ENCODE measurements at places on chromosomes 1 and 21. TPM values are rescaled to one million over a fixed set of nuclear protein-coding genes. Genes with fewer than 3 reads are reported as not detected.
A peak's percentile ranks its signal among the peaks of the same experiment; 100 is the strongest.

Gene KRTAP13-2
- total RNA-seq, result 1.7 TPM

Gene PNRC2
- 136 TPM for total RNA-seq

Gene FAM131C
- 1.2 TPM for total RNA-seq

Gene ERG
- 1.5 TPM for total RNA-seq

Gene CD1E
- not detected for total RNA-seq

Gene SVBP
- 18.6 TPM for total RNA-seq

- DNase-seq, result no peak
Observed at GRCh38 chr21:28396421-28396820, 596.3 kb downstream of the LTN1 start.

- DNase-seq, result no peak
Observed at GRCh38 chr1:201172999-201173610, 17.5 kb upstream of the IGFN1 start.

GRCh38 chr1:224554056-224554455 lies 62.1 kb upstream of the CNIH3 start:
- DNase-seq, result peak; percentile 11

- no peak for DNase-seq
Observed at GRCh38 chr1:56437959-56438358, 141.4 kb downstream of the PLPP3 start.

GRCh38 chr1:188295157-188295556 lies 1466.4 kb downstream of the PLA2G4A start:
- no peak for DNase-seq

DNA sequence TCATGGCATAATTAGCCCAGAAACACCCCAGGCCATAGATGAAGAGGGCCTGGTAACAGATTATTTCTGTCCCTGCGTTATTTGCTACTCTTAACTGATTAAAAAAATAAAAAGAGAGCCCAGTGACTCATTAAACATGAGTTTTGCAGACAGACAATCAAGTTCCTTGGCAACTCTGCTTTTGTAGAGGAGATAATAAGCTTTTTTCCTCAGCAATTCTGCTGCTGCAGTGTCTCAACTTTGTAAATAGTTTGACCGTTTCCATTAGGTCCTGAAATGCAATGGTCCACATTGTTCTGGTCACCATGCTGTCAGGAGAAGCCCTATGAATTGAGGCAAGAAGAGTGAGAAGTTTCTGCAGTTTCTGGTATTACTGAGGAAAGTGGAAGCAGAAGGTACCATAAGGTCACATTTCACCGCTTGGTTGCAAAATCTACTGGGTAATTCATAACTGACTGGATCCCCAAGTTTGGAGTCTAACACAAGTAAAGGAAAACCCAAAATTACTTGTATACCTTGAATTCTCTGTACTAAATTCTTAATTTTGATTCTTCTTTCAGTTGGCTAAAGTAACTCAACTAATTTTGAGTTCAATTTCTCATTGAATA lies 139.5 kb downstream of the ZZZ3 start:
- no peak for DNase-seq

DNA sequence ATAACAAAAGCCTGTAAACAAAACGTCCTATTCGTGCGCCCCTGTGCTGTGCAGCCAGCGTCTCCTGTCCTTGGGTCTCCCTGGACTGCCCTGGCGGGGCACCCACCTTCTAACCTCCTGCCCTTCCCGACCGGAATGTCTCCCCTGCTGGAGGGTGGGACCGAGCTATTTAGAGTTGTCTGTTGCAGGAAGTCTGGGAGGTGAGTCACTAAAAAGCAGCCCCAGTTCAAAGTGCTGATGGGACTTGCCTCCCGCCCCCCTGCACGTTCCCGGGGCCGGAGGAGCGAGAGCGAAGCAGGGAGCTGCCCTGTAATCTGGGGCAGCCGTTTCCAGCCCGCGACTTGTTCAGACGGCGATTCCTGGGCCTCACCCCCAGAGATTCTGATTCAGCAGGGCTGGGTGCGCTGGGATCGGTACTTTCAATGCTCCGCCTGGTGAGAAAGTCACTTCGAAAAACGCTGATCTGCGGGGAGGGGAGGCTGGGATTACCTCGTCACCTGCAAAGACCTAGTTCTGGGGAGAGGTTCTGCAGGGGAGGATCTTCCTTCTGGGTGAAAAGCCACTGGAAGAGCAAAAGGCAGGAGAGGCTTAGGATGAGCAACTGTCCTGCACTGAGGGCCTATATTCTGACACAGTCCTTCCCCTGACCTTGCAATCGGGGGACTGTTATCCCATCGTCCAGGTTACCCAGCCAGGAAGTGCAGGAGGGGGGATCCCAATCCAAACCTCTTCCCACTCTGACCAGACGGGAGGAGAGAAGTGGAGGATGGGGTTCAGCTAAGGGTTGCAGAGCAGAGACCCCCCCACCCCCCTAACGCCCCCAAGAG lies 1.2 kb upstream of the DHRS3 start:
- peak; percentile 86 for DNase-seq

DNA sequence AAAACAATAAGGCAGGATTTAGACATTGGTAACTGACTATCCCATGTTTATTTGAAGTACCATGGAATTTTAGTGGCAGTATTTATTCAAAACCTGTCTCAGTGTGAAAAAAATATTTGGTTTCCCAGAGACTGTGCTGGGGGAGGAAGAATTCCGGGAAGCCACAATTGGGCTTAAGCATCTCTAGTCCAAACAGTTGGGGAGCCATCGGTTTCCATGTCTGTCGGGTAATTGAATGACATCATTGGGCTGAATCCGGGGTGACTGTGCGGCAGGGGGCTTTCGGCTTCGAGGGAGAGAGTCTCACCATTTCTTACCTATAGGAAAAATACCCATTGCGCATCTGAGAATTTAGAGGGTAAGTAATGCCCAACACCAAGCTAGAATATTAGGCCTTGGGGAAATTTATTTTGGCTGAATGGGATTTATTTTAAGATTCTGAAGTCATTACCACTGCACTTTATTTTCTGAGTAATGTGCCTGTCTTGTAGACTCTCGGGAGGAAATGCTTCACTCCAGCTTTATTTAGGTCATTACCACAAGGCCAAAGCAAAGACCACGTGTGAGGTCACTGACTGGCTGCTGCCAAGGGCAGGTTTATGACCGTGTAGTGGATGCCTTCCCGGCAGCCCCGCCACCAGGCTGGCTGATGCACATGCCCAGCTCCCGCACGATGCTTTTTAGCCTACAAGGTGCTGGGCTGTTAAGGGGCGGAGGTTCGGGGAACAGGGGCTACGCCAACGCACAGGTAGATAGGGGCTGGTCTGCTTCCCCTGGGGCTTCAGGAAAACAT lies 23.1 kb upstream of the UMODL1 start:
- DNase-seq, result no peak

GRCh38 chr1:218242171-218242570 lies 42.9 kb upstream of the RRP15 start:
- DNase-seq, result no peak

DNA sequence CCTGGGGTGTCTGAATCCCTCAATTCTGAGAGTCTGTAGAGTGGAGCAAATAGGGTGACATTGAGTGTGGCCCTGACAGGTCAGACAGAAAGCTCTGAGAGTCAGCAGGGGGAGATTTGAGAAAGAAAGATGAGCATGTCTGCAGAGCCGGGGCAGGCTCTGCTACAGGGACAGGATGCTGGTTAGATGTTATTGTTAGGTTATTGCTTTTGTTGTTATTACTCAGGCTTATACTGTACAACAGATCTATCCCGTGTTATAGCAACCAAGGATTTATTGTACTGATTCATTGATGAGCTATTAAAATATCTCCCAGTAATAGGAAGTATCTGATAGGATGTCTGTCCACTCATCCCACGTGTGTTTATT lies 59.5 kb downstream of the NFASC start:
- no peak for DNase-seq

DNA sequence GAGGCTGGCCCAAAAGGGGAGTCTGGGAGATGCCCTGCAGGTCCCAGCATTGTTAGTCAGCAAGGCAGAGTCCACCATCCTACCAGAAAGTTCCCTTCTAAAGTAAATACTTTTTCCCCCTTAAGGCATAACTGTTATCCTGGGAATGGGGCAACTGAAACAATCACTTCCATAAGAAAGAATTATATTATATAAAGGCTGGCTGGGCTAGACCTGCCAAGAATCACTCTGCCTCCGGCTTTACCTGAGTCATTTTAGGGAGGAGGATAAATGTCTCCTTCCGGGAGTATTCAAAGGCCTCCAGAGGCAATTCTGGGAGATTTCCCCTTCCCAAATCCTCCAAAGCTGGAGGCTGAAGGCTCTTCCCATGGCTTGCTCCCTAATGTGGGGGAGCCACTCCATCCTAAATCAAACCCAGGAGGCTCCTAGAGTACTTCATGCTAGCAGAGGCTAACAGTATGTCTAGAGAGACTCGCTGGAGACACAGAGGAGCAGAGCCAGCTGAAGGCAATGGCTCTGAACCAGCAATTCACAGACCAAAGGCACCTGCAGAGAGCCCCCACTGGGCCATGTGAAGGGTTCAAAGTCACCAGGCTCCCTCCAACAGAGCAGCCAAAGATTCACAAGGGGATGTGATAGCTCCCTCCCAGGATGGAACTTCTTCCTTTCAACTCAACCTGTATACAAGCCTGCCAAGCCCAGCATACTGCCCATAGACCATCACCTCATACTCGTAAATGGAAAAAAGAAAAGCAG lies 116.0 kb downstream of the ASTN1 start:
- DNase-seq, result no peak

- DNase-seq, result no peak
Observed at GRCh38 chr1:196372896-196373536, 235.2 kb downstream of the KCNT2 start.

DNA sequence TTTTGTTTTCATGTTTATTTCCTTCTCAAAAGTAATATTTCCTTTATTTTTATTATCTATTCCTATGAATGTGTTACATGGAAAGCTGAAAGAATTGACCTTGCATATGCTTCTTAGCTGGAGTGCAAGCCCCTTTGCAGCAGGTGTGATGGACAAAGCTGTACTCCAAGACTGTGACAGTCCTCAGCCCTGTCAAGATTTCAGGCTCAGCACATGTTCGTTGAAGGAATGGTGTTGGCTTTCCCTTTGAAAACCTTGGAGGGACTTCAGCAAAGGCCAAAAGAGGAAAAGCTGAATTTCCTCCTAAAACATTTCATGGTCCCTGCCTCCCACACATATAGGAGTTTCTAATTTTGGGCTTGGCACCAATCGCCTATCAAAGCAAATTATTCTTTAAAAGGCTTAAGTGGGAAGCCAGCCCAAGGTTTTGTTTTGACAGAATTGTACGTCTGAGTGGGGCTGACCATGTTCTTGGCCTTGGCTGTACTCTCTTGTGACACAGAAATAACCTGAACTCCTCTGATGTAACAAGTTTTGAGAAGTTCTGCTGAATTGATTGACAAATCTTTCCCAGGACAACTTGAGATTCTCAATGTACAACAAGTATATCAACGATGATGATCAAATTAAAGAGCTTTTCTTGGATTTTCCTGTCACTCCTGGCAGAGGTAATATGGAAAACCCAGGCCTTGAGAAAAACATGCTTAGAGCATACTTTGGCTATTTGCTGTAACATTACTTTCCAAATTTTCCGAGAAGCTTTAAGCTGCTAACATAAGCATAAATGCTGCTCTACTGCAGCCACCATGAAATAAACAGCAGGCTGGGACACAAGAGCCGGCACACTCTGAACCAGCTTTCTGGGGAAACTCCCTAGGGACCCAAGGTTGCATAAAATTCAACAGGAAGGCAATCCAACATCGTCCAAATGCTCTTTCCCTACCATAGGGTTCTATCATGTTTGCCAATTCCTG lies 135.7 kb upstream of the ZNF648 start:
- DNase-seq, result peak; percentile 19

DNA sequence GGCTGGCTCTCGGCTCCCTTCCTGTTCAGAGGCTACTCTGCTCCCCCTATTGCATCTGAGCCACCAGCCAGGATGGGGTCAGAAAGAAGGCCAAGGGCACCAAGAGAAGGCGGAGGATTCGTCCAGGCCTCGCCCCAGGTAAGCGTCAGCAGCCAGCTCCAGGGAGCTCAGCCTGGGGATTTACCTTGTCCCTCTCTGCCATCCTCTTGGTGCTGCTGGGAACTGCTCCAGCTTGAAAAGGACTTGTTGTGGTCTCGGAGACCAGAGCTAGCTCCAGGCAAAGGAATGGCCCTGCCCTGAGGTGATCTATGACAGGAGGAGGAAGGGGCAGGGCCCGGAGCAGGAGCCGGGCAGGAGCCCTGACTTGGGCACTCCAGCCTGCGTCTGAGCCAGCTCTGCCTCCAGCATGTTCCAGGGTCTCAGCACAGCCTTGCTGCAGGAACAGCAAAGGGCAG lies 113.7 kb upstream of the IFFO2 start:
- no peak for DNase-seq

GRCh38 chr1:18705811-18706210 lies 75.2 kb downstream of the PAX7 start:
- no peak for DNase-seq

- no peak for DNase-seq
Observed at GRCh38 chr1:60583696-60584095, 498.7 kb upstream of the NFIA start.

DNA sequence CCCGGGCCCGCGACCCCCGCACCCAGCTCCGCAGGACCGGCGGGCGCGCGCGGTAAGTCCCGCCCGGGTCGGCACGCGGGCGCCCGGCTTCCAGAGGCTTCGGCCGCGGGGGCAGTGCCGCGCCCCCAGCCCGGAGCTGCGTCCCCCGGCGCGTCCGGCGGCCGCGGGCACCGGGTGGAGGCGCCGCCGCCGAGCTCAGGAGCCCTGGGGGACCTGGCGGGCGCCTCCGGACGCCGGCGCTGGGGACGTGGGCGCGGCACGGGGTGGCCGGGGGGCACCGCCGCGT lies 227 bp downstream of the NBL1 start:
- no peak for DNase-seq
